ENCODE measurements at places on chromosomes 2 and 18.

- no peak for DNase-seq
Observed at GRCh38 chr2:219252570-219252899, 508 bp upstream of the TUBA4B start.

GRCh38 chr2:201900362-201900761, 94.0 kb downstream of the CDK15 start:
- DNase-seq, result no peak

GRCh38 chr18:24227977-24228666, 89.3 kb downstream of the CABYR start:
- no peak for DNase-seq

DNA sequence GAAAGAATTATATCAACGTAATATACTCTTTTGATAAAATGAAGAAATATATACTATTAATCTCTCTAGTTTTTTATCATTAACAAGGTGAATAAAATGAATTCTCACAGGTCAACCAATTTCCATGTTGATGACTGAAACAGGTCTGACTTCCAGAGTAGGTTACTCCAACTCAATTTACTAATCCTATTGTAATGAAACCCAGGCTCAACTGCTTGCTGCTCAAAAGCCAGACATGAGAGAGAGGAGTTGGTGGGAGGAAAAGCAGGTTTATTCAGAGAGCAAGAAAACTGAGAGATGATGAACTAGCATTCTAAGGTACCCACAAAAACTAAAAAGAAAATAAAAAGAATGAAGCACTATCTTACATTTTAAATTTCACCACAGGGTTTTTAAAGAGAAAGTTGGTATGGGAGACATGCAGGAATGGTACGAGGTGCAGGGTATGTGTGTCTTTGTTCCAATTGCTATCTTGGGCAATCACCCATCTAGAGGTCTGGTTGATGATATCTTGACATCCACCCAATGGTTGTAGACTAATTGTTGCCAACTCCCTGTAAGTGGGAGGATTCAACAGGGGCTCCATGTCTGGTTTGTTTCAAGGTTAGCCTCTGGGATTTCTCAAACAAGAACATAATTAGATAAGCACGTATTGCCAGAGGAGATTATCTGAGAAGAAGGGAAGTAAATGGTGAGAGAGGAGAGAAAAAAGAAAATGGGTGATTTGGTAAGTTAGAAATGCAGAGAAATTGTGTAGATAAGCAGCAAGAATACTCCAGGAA, 471.4 kb upstream of the REG3G start:
- DNase-seq, result no peak

DNA sequence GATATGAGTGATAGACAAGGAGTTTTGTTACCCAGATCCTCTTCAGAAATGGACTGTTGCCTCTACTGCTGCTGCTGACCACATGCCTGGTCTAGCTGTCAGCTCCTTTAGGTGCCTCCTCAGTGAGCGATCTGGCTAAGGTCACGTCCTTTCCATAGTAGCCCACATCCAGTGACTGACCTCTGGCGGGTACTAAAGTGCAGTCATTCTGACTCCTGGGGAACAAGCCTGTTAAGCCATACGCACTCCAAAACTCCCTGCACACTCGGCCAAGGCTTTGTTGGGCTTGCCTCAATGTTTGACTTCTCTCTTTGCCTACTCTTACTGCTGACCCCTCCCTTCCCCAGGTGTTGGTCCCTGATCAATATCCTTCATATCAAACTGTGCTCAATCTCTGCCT, 685.2 kb downstream of the IRS1 start:
- DNase-seq, result no peak

- no peak for DNase-seq
Observed at GRCh38 chr2:24831221-24832072, 38.2 kb downstream of the CENPO start.

DNA sequence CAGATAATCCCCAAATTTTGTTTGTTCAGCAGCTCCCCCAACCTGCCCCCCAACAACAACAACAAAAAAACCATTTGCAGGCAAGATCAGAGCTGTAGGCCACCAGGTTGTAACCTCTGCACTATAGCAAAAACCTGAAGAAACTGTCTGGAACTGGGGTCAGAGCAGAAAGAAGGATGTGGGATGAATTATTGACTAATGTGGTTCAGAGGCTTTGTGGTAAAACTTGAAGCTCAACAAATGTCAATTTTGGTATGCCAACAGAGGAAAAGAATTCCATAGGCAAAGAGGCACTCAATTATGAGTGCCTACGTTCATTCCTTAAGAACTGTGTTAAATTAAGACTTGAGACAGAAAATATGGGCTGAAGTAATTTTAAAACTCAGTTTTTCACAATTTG, 255.1 kb downstream of the STK39 start:
- no peak for DNase-seq

GRCh38 chr2:85996591-85996990, 107.8 kb upstream of the ST3GAL5 start:
- no peak for DNase-seq

- DNase-seq, result no peak
Observed at GRCh38 chr2:212914392-212914791, 237.0 kb downstream of the IKZF2 start.

GRCh38 chr2:44840503-44840850, 101.0 kb upstream of the SIX3 start:
- no peak for DNase-seq

DNA sequence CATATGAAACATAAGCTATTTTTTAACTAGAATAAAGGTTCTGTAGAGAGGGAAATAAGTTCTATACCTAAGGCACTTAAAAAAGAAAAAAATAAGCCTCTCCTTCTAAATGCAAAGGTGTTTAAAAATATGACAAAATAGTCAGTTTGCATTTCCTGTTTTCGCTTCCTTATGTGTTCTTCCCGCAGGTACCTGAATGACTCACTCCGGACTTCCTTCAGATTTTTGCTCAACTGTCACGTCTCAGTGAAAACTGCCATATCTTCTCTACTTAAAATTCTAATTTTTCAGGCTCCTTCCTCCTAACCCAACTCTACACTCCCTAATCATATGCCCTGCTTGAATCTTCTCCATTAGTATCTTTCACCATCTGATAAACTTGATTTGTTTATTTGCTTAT, 1333.1 kb downstream of the LRP1B start:
- no peak for DNase-seq

DNA sequence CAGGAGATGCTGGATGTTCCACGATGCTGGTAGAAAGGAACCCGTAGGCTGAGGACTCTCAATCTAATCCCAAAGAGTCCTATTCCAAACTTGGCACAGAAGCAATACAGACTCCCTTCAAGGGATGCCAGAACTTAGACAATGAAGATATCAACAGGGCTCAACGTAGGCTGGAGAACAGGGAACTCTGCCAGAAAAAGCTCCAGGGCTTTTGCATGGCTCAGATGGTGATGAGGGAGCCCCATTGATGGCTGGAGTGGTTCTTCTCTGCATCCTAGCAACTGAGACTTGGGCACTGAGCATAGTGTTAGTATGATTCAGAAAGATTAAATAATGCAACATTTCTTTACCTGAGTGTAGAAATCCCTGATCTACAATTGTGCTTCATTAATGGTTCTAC, 117.2 kb upstream of the NCK2 start:
- DNase-seq, result no peak

DNA sequence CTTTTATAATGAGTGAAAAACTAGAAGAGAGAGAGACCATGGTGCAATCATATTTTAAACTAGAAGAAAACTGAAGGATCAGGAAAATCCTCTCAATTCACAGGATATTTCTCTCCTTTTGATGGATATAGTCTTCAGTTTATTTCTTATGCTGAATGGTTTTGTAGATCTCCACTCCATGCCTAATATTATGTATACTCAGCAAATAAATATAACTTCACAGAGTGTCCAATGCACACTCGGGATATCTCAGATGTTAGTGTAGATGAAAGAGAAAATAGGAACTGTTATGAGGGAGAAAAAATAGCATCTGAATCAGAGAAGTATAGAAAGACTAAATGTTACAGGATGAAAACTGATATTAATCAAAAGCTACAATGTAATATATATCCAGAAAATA, 1324.5 kb upstream of the PIK3C3 start:
- no peak for DNase-seq

- DNase-seq, result no peak
Observed at GRCh38 chr2:54723996-54724559, 616 bp downstream of the EML6 start.

GRCh38 chr2:64101141-64101591, 43.1 kb downstream of the PELI1 start:
- no peak for DNase-seq

All from stimulated activated CD8-positive, alpha-beta memory T cell treated with anti-CD3 and anti-CD28 coated beads, Interleukin-2, amount 100 ng/mL, for 1 hour (primary cell).